ENCODE measurements at places on chromosomes 3 and 15. TPM values are rescaled to one million over a fixed set of nuclear protein-coding genes. Genes with fewer than 3 reads are reported as not detected.

TM4SF4 gene
- total RNA-seq, result not detected

SLC12A8 gene
- total RNA-seq, result 35.6 TPM

HEMK1 gene
- total RNA-seq, result 14.1 TPM

SCN11A gene
- 0.12 TPM for total RNA-seq

ST3GAL6 gene
- total RNA-seq, result 3.7 TPM

REC114 gene
- total RNA-seq, result not detected

ZNF774 gene
- total RNA-seq, result 0.09 TPM

Measured in pericardium fibroblast (primary cell).